ENCODE measurements at places on chromosomes 13 and 19.

DNA sequence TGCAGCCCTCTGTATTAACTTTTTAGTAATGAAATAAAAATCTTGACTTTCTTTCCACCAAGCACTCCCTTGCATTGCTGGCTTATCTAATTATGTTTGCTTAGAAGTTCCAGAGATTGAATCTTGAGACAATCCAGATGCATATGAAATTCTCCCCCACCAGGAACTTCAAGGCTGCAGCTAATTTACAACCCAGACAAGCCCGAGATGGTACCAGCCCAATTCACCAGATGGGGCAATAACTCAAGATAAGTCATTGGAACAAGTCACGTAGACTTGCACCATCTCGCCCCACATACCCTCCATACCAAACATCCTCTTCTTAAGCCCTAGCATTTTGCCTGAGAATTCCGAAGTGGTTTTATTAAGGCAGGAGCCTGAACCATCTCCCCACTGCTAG is 29.0 kb downstream of the UTP14C start:
- DNase-seq, result no peak

DNA sequence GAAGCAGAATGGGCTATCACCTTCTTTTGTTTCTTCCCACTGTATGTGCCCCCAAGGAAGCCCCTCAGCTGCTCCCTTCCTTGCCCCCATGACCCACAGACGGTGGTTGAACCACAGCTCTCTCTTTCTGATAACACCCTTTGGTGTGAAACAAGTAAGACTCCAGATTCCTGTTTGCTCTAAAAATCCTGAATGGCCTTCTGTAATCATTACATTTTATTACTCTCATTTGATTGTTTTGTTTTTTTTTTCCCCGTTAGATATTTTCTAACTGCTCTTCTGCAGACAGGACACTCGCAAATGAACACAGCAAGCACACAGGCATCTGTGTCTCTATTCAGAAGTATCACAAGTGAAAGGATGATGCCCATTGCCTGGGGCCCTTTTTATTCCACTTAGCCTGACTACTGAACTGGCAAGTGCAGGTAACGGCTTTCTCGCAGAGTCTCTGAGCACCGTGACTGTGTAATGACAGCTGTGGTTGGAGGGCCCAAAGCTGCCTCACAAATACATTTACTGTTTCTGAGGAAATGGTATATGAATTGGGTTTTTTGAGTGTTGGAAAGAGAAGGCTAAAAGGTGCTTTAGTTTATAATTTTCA is 59.3 kb downstream of the OXGR1 start:
- no peak for DNase-seq

DNA sequence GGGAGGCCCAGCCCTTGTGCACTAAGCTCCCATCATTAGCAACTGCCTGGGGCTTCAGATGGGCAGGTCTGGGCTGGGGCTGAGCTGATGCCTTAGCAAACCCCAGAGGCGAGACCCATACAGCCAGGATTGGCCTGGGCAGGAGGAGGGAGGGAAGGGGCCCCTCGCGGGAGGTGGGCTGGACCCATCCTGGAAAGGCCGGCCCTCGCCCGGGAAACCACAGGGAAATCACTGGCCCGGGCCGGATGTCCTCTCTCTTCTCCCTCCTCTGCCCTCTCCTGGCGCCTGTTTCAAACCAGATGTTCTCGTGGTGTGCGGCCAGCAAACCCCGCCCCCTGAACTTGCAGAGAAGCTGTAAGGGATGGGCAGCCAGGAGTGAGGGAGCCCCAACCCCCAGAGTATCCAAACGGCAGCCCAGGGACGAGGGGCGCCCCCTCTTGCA is 43.1 kb downstream of the TMEM255B start:
- peak; percentile 56 for DNase-seq

- no peak for DNase-seq
Observed at GRCh38 chr19:51472607-51473006, 5.7 kb upstream of the CEACAM18 start.

- no peak for DNase-seq
Observed at GRCh38 chr13:35841060-35841521, 290.1 kb downstream of the DCLK1 start.

- no peak for DNase-seq
Observed at GRCh38 chr13:40818926-40819325, 29.5 kb downstream of the SLC25A15 start.

GRCh38 chr13:74774264-74774663 is 640.1 kb upstream of the KLF12 start:
- DNase-seq, result no peak

- no peak for DNase-seq
Observed at GRCh38 chr13:47623862-47624261, 377.2 kb downstream of the SUCLA2 start.

DNA sequence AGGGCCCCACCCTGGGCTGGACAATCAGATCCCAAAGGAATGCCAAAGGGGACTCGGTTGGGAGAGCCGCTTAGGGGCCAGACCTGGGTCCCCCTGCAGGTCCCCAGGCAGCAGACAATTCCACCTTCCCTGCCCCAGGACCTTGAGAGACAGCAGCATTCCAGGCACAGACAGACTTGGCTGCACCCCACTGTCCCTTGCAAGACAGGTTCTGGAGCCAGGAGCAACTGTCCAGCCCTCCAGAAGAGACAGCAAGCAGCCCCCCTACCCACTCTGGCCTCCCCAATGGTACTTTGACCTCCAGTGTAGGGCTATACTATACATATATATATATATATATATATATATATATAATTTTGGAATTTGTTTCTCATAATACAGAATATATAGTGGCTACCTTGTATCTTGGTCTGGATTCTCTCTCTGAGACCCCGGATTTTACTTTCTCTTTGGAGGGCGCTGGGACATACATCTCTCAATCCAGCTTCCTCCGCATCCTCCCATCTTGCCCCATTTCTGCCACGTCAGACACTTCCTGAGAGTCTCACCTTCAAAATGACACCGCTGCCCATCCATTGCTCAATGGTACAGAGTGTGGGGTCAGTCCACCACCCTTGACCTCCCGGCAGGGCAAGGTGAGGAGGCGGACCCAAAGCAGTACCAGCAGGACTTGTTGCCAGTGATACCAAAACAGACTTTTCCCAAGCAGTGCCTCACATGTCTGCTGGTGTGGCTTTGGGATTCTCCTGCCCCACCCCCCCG is 12.7 kb downstream of the SMIM24 start:
- no peak for DNase-seq

GRCh38 chr13:105327581-105328126 is 1207.8 kb downstream of the EFNB2 start:
- no peak for DNase-seq

- DNase-seq, result no peak
Observed at GRCh38 chr19:15769586-15769985, 17.9 kb upstream of the OR10H5 start.

DNA sequence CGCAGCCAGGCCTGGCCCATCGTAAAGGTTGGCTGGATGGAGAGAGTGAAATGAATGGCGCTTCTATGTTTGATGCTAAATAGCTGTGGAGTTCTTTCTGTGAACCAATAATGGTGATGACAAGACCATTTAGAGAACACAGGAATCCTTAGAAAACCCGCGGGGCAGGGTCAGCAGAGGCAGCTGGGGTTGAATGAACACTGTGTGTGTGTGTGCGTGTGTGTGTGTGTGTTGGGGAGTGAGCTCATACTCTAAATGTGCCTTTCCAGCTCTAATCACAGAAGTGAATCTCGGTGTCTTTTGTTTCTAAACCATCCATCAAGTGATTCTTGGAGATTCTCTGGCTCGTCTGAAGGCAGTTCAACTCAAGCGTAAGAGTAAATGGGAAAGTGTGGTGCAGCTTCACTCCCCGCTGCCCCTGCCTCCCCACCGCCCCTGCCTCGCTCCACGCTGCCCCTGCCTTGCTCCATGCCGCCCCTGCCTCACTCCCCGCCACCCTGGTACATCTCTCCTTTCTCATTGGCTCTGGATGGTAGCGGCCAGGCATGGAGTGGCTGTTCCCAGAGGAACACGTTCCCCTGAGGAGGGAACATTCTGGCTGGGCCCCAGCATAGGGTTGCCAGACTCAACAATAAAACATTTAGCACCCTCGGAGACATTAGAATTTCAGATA is 21.2 kb downstream of the TMPRSS9 start:
- no peak for DNase-seq

GRCh38 chr13:29923554-29924481 is 73.4 kb upstream of the UBL3 start:
- peak; percentile 51 for DNase-seq

- no peak for DNase-seq
Observed at GRCh38 chr19:46116121-46116520, 8.4 kb downstream of the IGFL3 start.

GRCh38 chr13:88806438-88806837 is 1135.3 kb downstream of the SLITRK5 start:
- DNase-seq, result no peak

GRCh38 chr13:45659536-45659935 is 42.6 kb upstream of the CBY2 start:
- no peak for DNase-seq
